CD4-positive, CD25-positive, alpha-beta regulatory T cell (primary cell): ENCODE measurements at places on chromosomes 2 and 18. TPM values are rescaled to one million over a fixed set of nuclear protein-coding genes. Genes with fewer than 3 reads are reported as not detected.

The SERPINB3 gene
- not detected for total RNA-seq

The NEU2 gene
- not detected for total RNA-seq

The STPG4 gene
- total RNA-seq = 0.32 TPM

The PLGLB1 gene
- 8.2 TPM for total RNA-seq

The SLC8A1 gene
- not detected for total RNA-seq

DNA sequence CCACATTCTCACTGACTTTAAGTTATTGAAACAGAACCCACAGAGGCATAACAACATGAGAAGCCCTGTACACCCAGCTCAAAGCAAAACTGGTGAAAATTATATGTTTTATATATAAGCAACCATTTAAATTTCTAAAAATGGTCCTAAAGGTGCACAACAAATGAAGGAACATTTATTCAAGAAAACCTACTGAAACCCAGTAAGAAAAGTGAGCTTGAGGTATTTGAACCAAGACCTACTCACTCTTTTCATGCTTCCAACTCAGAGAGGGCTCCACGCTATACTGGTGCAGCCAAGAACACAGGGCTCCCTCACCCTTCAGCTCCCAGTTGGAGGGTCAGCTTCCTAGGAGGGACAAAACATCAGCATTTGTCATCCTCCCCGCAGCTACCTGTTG, 2.1 kb upstream of the CACNB4 start:
- H3K4me3 ChIP-seq = no peak overlapping the region
- no peak for DNase-seq
- H3K4me1 ChIP-seq = peaks cover 19% of the 10 kb centered on the region
- no peaks in the 10 kb centered on the region for H3K36me3 ChIP-seq

GRCh38 chr2:234476766-234477165, 20.1 kb downstream of the ARL4C start:
- H3K4me1 ChIP-seq = peaks cover 45% of the 10 kb centered on the region
- DNase-seq = no peak

DNA sequence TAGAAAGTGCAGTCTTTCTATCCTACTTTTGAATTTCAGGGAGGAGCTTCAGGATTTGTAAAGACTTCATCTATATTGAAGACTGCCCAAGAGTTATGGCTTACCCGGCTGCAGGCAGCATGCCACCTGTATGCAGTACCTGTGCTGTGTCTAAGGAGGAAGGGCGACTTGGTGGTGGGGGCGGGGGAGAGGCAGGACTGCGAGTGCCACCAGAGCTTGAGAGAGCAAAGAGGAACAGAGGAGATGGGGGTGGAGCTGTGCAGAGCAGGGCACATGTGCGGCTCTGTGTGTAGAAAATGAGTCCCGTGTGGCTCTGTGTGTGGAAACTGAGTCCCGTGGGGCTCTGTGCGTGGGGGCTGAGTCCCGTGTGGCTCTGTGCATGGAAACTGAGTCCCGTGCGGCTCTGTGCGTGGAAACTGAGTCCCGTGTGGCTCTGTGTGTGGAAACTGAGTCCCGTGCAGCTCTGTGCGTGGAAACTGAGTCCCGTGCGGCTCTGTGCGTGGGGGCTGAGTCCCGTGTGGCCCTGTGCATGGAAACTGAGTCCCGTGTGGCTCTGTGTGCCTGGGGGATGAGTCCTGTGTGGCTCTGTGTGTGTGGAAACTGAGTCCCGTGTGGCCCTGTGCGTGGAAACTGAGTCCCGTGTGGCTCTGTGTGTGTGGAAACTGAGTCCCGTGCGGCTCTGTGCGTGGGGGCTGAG, 43.2 kb downstream of the LDLRAD4 start:
- H3K4me1 ChIP-seq = peaks cover 33% of the 10 kb centered on the region
- H3K27me3 ChIP-seq = no peaks in the 10 kb centered on the region
- DNase-seq = no peak
- no peaks in the 10 kb centered on the region for H3K36me3 ChIP-seq

DNA sequence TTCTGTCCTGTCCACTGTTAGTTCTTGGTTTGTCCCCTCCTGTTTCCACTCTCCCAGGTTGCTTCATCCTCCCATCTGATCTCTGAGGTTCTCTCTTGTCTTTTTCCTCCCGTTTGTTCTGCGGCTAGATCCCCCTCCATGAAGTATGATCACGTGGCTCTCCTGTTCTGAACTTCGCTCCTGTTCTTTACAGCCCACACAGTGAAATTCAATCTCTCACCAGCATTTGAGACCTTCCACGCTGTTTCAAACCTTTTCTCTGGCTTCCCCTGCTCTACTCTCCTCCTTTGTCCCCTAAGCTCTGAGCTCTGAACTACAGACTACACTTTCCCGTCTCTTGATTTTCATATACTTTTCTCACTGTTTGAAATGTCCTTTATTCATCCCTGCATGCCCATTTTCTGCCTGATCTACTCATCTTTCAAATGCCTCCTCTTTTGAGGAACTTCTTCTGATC, 83.5 kb downstream of the OSBPL6 start:
- H3K4me1 ChIP-seq = no peaks in the 10 kb centered on the region
- no peak for DNase-seq
- H3K27me3 ChIP-seq = peaks cover 9% of the 10 kb centered on the region
- no peaks in the 10 kb centered on the region for H3K36me3 ChIP-seq

DNA sequence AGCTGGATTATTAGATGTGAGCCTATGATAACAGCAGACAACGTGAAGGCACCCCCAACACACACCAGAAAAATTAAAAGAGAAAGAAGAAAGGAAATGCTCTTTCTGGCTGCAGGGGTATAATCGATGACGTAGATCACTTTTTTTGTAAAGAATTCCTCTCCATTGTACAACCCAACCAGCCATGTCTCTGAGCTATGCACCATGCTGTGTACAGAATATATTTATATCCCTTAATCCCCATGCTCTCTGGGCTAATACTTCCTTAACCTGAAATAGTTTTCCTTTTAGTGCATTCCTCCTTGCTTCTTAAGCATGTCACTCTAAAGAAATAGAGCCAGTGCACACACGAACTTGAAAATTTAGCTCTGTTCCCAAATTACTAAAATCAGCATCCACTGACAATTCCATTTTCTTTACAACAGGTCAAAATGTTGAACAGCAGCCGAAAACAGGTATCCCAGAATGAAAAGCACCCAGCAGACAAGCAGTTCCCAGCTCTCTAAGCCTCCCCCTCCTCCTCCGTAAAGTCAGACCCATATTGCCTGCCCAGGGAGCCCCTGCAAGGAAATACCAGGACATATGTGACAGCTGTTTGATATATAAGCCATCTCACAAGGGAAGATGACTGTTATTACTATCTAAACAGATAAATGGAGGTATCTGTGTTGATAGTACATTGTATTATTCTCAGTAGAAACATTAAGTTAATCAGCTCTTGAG, 247.4 kb upstream of the RAB6C start:
- H3K4me3 ChIP-seq = no peak overlapping the region
- no peaks in the 10 kb centered on the region for H3K36me3 ChIP-seq
- H3K27me3 ChIP-seq = no peaks in the 10 kb centered on the region
- DNase-seq = no peak
- no peaks in the 10 kb centered on the region for H3K4me1 ChIP-seq

- H3K27ac ChIP-seq = no peak overlapping the region
- no peaks in the 10 kb centered on the region for H3K36me3 ChIP-seq
- no peaks in the 10 kb centered on the region for H3K4me1 ChIP-seq
- DNase-seq = no peak
- H3K4me3 ChIP-seq = no peak overlapping the region
Measured at GRCh38 chr2:180707884-180708205, 272.6 kb upstream of the UBE2E3 start.

- no peaks in the 10 kb centered on the region for H3K4me1 ChIP-seq
- no peak for DNase-seq
- H3K27me3 ChIP-seq = no peaks in the 10 kb centered on the region
- no peak overlapping the region for H3K27ac ChIP-seq
- H3K36me3 ChIP-seq = peaks cover 55% of the 10 kb centered on the region
Measured at GRCh38 chr2:239978411-239978810, 46.7 kb downstream of the NDUFA10 start.

- no peak overlapping the region for H3K27ac ChIP-seq
- no peaks in the 10 kb centered on the region for H3K36me3 ChIP-seq
- no peaks in the 10 kb centered on the region for H3K27me3 ChIP-seq
- no peak for DNase-seq
- H3K4me3 ChIP-seq = no peak overlapping the region
Measured at GRCh38 chr18:68428661-68429060, 286.2 kb downstream of the TMX3 start.

DNA sequence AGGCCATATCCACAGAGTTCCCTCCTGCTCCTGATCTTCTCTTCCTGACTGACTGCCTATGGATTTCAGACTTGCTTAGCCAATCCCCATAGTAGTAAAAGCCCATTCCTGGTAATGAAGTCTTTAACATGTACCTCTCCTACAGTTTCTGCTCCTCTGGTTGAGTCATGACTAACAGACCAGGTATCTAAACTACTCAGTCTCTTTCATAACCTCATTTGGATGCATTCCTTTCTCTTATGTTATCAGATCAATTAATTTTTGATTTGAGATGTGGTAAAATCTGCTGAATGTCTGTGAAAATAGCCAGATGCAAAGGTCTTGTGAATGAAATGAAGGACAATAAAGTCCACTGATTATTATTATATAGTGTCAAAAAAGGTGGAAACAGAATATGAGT, 198.0 kb downstream of the NBAS start:
- H3K27me3 ChIP-seq = no peaks in the 10 kb centered on the region
- H3K27ac ChIP-seq = no peak overlapping the region
- DNase-seq = no peak
- peaks cover 26% of the 10 kb centered on the region for H3K36me3 ChIP-seq

- no peaks in the 10 kb centered on the region for H3K4me1 ChIP-seq
- no peak overlapping the region for H3K4me3 ChIP-seq
Measured at GRCh38 chr2:176170602-176171305, 13.6 kb downstream of the HOXD3 start.

- H3K27me3 ChIP-seq = peaks cover 3% of the 10 kb centered on the region
- H3K4me3 ChIP-seq = no peak overlapping the region
- H3K36me3 ChIP-seq = no peaks in the 10 kb centered on the region
- no peaks in the 10 kb centered on the region for H3K4me1 ChIP-seq
- no peak overlapping the region for H3K27ac ChIP-seq
- DNase-seq = no peak
Measured at GRCh38 chr18:76686737-76687231, 135.6 kb upstream of the ZNF236 start.

DNA sequence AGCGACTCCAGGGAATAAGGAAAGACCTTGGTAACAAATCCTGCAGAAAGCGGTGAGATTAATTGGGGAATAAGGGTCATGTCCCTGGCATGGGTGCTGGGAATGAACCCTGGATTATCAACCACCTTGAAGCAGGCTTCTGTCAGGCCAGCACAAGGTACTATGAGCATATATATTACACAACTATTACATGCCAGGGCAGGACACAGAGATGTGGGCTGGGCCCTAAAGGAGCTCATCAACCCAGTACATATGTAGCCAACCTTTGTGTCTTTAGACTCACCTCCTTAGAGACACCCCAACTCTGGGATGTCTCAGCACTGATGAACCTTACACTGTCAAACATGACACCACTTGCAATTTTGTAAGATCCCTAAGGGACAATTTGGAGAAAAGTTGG, 3.4 kb downstream of the SFXN5 start:
- H3K27ac ChIP-seq = no peak overlapping the region
- no peak for DNase-seq
- peaks cover 22% of the 10 kb centered on the region for H3K4me1 ChIP-seq

GRCh38 chr18:27142891-27143290, 42.2 kb downstream of the CHST9 start:
- H3K4me1 ChIP-seq = no peaks in the 10 kb centered on the region
- no peaks in the 10 kb centered on the region for H3K36me3 ChIP-seq
- no peaks in the 10 kb centered on the region for H3K27me3 ChIP-seq
- no peak for DNase-seq
- no peak overlapping the region for H3K4me3 ChIP-seq

DNA sequence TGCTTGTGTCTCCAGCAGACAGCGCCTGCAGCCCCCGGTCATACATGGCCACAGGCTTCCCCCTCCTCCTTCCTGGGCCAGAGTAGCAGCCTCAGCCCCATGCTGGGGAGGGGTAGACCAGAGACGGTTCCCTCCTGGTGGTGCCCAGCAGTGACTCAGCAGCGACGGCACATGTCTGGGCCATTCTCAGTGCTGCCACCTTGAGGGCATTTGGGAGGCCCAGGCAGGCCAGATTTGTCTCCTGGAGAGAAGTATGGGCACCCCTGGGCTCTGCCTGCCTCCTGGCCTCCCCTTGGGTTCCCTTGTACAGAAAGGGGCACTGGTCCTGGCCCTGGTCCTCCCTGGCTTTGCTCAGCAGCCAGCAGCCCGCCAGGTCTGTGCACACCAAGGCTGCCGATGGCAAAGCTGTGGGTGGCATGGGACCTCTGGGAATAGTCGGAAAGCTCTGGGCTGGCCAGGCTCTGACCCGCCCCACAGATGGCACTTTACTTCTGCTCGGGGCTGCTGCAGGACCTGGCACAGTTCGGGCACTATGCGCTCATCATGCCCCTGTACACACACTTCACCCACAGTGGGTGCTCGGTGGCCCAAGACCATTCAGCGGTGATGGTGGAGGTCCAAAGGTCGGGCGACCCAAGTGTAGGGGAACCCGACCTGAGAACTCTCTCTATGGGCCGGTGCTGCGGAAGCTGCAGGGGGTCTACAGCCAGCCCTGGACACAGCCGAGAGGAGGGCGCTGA, 11.4 kb upstream of the ALPI start:
- H3K27me3 ChIP-seq = no peaks in the 10 kb centered on the region
- no peak overlapping the region for H3K27ac ChIP-seq
- H3K4me3 ChIP-seq = no peak overlapping the region
- H3K4me1 ChIP-seq = no peaks in the 10 kb centered on the region
- H3K36me3 ChIP-seq = no peaks in the 10 kb centered on the region

GRCh38 chr2:7239078-7239477, 321.9 kb downstream of the RNF144A start:
- no peaks in the 10 kb centered on the region for H3K4me1 ChIP-seq
- H3K27me3 ChIP-seq = no peaks in the 10 kb centered on the region
- no peak for DNase-seq
- H3K27ac ChIP-seq = no peak overlapping the region
- no peaks in the 10 kb centered on the region for H3K36me3 ChIP-seq

- DNase-seq = no peak
- H3K36me3 ChIP-seq = no peaks in the 10 kb centered on the region
- H3K27me3 ChIP-seq = no peaks in the 10 kb centered on the region
Measured at GRCh38 chr18:69588301-69588700, 187.6 kb downstream of the DOK6 start.

GRCh38 chr2:101369100-101369499, 18.2 kb downstream of the CREG2 start:
- H3K4me3 ChIP-seq = no peak overlapping the region
- H3K4me1 ChIP-seq = peaks cover under 1% of the 10 kb centered on the region
- DNase-seq = no peak

DNA sequence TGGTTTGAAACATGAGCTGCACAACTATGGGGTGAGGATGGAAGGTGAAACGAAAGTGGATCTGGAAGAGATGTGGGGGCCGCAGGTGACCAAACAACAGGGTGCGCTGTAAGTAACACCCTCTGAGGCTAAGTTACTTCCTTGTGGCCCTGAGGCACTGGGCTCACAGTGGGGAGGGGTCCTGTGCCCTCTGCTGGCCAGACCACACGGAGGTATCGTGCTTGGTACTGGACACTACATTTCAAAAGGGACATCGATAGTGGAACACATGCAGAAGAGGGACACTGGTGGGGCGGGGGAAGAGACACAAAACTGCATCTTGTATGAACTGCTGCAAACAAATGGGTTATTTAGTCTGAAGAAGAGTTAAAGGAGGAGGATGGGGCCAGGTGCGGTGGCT, 110.6 kb downstream of the CLIP4 start:
- no peak for DNase-seq
- H3K27ac ChIP-seq = no peak overlapping the region
- H3K27me3 ChIP-seq = no peaks in the 10 kb centered on the region
- no peaks in the 10 kb centered on the region for H3K4me1 ChIP-seq
- no peak overlapping the region for H3K4me3 ChIP-seq
